ENCODE measurements at places on chromosomes 7 and 10. TPM values are rescaled to one million over a fixed set of nuclear protein-coding genes. Genes with fewer than 3 reads are reported as not detected.

SORBS1 gene
- total RNA-seq = 3.1 TPM

NUDT1 gene
- 63.0 TPM for total RNA-seq

TRIM50 gene
- total RNA-seq = not detected

OR2A42 gene
- not detected for total RNA-seq

PTF1A gene
- total RNA-seq = not detected

NSUN6 gene
- total RNA-seq = 11.8 TPM

Data from A375 (cell line).